Astrocyte of the cerebellum (primary cell): ENCODE measurements at places on chromosomes 16 and 17.

DNA sequence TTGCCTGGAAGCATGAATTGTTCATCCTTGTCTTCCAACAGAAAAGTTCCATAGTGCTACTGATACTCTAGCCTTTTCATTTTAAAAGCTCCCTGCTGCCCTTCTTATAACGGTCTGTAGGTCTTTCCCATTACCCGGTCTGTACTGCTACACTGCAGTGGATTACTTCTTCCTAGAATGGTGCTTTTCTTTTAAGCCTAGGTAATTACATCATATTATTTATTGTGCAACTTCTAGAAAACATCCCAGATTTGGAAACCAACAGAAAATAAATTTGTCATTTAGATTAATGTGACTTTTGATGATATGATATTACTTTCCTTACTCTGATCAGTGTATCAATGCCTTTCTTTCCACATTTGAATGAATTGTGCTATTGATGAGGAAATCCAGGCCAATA, 199.4 kb downstream of the TANC2 start:
- no peak for DNase-seq

GRCh38 chr17:28997806-28998205, 8.0 kb downstream of the SEZ6 start:
- no peak for DNase-seq

DNA sequence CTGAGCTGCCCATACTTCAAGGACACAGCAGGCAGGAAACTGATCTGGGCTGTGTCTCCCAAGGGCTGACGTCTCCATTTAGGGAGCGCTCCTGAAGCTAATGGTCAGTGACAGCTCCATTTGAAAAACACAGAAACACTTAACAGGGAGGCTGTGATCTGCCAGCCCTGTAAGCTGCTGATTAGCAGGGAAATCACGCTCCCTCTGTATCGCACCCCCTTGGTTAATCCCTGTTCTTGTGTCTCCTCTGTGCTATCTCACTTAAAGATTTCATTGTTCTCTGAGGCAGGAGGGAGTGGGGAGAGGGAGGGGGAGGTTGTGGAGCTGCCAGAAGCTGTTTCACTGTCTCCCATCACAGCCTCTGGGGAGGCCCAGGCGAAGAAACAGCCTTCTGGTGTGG, 47.4 kb upstream of the CACNG3 start:
- no peak for DNase-seq

DNA sequence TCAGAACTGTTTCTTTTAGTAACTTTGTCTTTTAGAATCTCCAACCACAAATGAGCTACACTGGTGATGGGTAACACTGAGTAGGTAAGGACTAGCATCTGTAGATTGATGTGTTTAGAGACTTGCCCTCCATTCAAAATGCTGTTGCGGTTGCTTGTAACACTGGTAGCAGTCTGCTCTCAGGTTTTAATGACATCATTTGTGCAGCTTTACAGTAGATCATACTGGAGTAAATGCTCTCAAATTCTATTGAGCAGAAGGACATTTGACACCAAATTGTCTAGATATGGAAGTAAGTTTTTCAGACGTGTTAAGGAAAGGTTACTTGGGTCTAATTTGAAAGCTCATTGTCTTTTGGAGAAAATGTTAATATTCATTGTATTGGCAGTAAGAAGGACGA, 98.8 kb downstream of the NLK start:
- no peak for DNase-seq

GRCh38 chr17:45021607-45022287, 29.7 kb downstream of the DCAKD start:
- no peak for DNase-seq

DNA sequence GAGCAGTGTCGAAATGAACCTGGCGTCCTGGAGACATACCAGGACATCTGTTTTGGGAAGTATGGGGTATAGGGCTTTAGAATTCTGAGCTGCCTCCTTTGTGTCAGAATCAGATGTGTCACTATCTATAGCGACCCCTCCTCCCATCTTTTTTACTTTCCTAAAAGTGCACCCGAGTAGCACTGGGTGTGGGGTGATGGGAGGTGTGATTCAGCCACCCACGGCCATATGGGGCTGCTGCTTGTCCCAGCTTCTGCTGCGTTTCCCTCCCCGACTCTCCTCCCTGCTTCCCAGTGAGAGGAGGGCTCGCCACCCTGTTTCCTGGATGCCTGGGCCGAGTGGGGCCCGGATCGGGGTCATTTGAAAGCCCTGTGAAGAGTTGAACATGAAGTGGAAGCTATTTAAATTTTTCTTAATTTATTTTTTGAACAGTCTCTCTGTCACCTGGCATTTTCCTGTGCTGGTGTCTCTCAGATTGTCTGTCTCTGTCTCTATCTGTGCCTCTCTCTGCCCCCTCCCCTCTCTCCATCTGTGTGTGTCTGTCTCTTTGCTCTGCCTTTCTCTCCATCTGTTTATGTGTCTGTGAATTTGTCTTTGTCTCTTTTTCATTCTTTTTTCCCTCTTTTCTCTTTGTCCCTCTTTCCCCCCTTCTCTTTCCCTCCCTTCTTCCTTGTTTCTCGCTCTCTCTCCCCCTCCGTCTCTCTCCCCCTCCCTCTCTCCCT, 638.8 kb upstream of the EEF2KMT start:
- DNase-seq = no peak

GRCh38 chr16:2717383-2718263, 2.4 kb downstream of the PRSS27 start:
- DNase-seq = no peak

- peak; percentile 8 for DNase-seq
Measured at GRCh38 chr16:68444056-68444657, 4.2 kb downstream of the SMPD3 start.

DNA sequence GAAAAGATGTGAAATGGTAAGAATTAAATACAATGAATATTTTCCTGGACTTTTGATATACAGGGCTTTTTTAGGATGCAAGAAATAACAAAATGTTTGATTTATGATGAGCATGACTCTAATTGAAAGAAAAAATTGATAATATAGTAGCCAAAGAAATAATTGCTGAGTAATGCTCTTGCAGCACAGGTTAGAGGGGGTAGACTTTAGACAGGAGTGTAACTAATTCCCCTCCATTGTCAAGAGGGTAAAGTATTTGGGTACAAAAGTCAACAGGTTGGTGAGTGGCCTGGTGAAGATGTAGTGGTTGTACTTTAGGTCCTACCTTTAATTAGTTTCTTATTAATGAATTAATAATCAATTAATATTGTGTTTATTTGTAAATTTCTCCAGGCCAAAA, 912.3 kb downstream of the KCNJ2 start:
- no peak for DNase-seq
